ENCODE measurements at places on chromosomes 5 and 9.

DNA sequence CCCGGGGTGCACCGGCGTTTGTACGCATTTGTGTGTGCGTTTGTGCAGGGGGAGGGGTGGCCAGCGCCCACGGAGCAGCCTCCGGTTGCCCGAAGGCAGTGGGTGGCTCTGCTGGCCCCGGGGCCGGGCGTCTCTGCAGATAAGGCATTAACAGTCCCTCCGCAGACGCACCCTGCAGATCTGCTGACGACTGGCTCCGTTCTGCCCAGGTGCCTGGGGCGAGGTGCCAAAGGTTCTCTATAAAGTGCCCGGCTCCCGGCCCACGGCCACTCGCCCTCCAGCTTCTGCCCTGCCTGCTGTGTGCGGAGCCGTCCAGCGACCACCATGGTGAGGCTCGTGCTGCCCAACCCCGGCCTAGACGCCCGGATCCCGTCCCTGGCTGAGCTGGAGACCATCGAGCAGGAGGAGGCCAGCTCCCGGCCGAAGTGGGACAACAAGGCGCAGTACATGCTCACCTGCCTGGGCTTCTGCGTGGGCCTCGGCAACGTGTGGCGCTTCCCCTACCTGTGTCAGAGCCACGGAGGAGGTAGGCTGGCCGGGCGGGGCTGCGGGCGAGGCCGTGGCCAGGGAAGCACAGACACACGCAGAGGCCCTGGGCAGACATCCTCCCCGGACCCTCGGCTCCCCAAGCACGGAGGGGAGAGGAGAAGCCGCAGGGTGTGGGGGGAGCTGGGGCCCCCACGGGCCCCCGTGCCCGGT is at the start of gene SLC6A19:
Gene SLC6A19, plus strand, starts transcription at position 269 of the 699 bp plus-strand sequence. Its CDS starts 56 bp downstream, at position 325.
- DNase-seq: no peak

- DNase-seq: no peak
Measured at GRCh38 chr5:80619086-80619485, 35.4 kb upstream of the MSH3 start.

DNA sequence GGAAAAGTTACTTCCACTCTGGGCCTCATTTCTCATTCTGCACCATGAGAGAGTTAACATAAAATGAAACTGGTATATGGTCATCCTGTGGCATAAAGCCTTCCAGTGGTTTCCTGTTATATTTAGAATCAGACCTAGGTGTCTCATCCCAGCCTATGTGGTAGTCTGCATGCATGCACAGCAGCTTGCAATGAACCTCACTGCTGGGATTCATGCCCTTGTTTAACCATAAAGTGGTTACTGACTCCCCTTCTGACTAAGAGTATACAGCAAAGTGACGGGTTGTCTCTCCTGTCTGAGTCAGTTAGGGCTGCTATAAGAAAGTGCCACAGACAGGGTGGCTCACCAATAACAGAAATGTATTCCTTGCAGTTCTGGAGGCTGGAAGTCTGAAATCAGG is 14.7 kb upstream of the TDRD7 start:
- DNase-seq: no peak

GRCh38 chr5:145479857-145480256 is 355.3 kb downstream of the PRELID2 start:
- DNase-seq: no peak

DNA sequence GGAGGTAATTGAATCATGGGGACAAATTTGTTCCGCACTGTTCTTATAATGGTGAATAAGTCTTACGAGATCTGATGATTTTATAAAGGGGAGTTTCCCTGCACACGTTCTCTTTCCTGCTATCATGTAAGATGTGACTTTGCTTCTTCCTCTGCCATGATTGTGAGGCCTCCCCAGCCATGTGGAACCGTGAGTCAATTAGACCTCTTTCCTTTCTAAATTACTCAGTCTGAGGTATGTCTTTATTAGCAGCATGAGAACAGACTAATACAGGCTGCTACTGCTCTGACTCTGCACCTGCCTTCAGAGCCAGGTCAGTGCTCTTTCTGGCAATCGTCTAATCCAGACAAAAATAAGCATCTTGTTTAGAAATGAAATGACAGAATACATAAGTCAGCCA is 479.2 kb upstream of the TUSC1 start:
- DNase-seq: no peak

DNA sequence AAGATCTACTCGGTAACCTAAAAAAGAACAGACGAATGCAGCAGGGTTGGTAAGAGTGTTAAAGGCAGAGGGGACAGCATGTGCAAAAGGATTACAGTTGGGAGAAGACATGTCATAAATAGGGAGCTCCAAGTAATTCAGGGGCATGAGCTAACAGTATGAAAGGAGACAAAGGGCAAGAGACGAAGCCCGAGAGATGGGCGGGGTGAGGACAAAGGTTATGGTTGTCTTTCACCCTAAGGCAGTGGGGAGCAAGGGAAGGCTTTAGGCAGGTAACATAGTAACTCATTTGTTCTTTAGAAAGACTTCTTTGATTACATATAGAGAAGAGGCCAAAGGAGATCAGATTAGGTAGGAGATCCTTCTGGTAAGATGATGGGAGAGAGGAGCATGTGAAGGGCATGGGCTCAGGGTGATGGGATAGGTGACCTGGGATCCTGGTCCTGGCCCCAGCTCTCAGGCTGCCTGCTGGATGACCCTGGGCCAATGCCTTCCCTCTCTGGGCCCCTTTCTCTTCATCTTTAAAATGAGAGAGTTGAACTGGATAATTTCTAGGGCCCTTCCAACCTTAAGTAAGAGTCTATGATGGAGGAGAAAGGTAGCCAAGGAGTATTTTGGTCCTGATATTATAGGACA is 19.5 kb downstream of the MORN5 start:
- DNase-seq: no peak

DNA sequence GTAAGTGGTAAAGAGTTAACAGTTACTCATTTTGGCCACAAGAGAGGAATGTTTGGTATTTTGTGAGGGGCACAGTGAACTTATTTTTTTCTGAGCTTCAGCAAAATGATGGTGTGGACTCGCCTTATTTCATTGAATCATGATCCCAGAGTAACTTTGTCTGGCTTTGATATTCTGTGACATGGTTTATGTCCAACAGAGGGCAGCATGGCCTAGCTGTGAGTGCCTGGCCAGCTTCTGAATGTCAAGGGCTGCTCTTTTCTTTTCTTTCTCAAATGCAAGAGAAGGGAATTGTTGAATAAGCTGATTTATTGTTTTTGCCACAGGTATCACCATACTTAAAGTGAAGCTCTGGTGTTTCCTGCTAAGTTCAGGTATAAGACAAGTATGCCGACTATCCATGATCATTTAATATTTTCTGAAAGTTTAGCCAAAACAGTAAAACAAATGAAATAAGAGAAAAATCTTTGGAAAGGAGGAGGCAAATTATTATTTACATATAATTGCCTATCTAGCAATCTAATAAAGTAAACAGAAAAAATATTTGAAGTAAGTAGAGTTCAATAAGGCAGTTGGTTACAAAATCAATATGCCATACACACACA is 31.7 kb downstream of the MRPL22 start:
- DNase-seq: no peak

DNA sequence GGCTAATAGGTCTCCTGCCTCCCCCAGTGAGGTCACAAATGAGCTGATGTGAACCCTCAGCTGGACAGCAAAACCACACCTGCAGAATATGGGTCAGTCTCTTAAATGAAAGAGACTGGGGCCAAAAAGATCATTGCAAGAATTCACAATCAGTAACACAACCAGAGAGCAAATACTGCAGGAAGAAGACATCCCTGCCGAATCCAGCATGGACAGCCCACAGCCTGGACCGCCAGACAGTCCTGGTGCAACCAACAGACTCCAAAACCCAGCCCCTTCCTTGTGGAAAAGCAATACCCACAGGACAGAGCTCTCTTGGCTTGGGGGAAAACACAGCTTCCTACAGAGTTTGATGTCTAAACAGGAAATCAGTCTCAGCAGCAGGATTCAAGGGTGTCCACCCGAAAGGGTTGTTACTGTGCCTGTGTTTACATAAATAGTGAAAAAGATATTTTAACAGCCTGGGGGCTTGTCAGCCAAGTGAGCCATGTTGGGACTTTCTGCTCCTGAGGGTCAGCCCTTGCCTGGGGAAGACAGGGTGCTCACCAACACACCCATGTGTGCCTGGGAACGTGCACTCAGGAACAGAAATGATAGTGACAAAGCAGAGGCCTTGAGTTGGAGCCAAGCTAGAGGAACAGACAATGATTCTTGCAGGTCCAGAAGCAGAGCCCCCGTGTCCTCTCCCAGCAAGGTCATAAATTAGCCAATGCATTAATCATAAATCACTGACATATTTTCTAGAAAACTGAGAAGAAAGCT is 106.2 kb downstream of the SEMA5A start:
- no peak for DNase-seq

DNA sequence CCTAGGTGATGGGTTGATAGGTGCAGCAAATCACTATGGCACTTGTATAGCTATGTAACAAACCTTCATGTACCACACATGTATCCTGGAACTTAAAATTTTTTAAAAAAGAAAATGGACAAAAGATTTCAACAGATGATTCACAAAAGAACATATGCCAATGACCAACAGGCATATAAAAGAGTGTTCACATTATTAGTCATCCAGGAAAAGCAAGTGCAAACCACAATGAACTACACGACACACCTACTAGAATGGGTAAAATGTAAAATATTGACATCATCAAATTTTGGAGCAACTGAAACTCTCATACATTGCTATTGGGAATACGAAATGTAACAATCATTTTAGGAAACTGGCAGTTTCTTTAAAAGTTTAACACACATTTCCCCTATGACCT is 109.9 kb downstream of the YIPF5 start:
- no peak for DNase-seq

- DNase-seq: no peak
Measured at GRCh38 chr5:171795381-171795780, 9.8 kb downstream of the SMIM23 start.

DNA sequence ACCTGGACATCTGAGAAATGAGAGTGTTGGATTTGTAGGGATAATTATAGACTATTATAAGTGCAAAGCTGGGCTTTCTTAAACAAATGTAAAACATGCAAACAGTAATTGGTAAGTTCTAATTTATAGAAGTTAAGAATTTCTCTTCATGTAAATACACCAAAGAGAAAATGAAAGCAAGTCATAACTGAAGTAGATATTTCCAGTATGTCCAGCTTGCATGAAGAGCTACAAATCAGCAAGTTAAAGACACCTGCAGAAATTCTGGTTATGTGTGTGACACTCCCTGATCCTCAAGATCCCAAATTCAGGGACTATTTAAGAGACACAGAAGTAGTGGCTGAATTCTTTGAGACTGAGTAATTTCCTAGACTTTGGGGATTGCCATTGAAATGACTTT is 308.9 kb downstream of the TLE4 start:
- DNase-seq: no peak

DNA sequence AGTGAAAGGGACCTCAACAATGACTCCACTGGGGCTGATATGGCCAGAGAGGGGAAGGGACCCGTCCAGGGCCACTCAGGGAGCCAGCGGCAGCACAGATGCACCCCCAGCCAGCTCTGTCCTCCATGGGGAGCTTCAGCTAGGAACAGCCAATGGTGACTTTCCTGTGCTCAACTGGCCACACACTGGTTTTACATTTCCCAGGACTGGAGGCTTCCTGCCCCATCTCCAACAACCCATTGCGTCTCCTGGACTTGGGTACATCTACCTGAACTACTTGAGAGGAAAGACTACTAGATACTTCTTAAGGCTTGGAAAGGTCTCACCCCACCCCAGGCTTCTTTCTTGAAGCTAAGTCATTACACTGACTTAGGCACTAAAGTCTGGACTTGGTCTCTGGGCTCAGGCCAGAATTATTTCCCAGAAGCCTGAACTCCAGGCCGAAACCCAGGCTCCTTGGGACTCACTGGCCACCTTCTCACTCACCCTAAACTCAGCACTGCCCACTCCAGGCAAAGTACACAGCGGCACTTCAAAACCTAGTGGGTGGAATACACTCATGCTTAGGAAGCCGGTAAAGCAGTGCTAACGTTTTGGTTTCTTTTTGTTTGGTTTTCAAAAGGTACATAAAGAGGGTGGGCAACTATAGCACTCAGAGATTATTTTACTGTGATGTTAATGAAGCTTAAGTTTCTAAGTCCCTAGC is 1.5 kb downstream of the IGFBPL1 start:
- DNase-seq: no peak

- no peak for DNase-seq
Measured at GRCh38 chr5:175854231-175855040, 16.9 kb upstream of the CPLX2 start.

DNA sequence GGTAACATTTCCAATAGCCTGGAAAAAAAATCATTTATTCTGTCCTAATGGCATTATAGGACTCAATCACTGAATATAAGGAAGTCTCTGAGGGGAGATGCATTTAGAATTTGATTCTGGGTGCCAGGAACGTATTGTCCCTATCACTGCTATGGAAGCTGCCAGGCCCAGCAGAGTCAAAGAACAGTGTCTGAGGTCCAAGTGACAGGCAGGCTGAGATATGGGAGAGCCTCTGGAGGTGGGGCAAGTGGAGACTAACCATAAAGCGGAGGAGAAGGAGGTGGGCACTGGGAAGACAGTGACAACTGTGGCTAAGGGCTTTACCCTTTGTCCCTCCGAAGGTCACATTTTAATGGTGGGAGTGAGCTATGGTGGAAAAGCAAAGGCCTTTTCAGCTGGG is 505.5 kb downstream of the CTNND2 start:
- DNase-seq: no peak

DNA sequence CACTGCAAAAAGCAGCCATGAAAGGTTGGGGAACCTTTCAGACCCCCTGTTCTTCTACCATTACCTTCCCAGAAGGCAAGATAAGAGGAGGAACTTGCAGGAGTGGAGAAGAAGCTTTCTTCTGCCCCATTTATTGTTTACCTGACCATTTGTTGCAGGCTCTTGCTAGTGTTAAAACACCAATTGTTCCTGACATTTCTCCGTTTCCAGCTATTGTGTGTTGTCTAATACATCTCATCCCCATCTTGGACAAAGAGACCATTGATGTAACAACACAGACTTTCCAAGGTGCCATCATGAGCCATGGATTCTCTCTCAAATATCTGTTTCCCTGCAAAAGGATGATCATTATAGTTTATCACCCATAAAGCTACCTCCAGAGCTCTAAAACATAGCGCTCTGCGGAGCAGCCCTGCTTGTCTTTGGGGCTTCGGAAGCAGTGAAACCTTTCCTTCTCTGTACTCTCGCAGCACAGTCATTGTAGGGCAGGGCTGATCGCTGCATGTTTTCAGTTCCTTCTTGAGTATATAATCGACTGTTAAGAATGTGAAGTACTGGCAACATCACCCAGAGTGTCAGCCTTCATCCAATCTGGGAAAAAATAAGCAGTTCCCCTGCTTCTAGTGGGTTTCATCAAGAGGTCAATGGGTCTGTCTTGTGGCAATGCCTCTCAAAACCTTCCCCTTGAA is 680.0 kb downstream of the SEMA5A start:
- DNase-seq: no peak
